ENCODE measurements at places on chromosomes 13 and 19.
A peak's percentile ranks its signal among the peaks of the same experiment; 100 is the strongest.

DNA sequence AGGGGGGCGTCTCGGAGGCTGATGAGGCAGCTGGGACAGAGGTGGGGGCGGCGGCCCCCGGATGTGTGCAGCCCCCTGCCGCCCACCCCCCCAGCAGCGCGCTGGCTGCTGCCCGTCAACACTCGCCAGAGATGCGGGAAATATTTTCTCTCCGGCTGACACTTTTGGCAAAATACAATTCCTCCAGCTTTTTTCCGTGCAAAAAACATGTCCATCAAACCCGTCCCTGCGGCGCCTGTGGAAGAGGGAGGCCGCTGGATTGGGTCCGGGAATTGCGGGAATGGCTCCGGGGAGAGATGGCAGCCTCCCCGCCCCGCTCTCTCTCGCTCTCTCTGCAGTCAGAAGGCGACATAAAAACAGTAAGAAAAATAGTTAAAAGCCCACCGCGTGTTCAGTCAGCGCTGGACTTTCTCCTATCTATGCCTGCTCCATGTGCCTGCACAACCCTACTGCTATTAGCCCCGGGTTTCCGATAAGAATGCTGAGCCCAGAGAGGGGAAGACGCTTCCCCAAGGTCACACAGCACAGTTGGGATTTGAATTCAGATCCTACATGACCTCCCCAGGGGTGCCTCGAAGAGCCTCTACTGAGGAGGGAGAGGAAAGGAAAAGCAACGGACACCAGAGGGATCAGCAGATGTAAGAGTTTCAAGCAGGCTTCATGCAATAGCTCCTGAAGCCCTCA, 23.2 kb downstream of the ZNRF4 start:
- DNase-seq = no peak

DNA sequence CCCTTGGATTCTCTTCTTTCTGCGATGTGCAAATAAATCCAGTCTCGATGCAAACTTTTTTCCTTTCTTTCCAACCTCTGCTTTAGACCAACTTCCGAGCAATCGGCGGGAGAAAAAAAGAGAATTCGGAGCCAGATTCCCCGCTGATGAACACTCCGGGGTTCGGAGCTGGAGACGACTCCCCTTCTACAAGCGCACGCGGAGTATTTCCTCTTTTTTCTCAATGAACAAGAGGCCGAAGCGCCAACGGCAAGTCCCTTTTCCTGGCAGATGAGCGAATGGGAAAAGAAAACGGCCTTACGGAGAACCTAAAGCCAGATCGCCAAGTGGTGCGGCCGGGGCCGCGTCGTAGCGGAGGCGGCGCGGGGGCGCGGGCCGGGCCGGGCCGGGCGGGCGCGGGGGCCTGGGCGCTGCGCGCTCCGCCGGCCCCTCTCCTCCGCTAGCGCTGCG, 250 bp downstream of the SPRY2 start:
- no peak for DNase-seq

- DNase-seq = peak; percentile 55
Measured at GRCh38 chr19:12733369-12734214, 892 bp downstream of the TRIR start.

DNA sequence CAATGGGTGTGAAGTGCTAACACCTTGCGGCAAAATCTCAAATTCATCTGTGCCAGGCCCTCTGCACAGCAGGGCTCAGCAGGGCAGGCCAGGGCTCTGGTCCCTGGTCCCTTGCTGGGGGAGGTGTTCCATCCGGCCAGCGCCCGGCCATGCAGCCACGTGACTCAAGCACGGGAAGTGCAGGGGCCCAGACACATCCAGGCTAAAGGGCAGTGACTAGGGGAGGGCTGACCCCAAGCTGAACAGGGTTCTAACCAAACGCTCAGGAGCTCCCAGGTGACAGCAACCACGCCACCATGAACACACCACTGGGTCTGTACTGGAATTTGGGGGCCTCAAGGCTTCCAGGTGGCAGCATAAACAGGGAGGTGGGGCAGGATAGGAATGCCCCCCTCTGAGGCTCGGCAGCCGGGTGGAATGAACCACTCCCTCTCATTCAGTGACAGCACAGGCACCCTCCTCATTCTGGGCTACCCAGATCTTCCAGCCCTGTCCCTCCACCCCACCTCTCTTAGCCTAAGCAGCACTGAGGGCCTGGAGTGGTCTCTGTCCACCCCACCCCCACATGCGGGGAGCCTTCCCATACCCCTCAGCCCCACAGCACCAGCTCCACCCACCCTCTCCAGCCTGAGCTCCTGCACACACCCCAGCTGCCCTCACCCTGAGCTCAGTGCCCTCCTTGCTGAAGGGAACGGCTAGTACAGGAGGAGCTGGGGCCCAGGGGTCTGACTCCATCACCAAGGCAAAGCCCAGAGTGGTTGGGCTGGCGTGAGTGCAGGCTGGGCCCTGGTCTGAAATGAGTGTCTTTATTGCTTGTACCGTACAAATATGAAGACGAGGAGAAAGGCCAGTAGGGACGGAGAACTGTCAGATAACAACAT, 5.3 kb upstream of the CCNP start:
- DNase-seq = no peak

DNA sequence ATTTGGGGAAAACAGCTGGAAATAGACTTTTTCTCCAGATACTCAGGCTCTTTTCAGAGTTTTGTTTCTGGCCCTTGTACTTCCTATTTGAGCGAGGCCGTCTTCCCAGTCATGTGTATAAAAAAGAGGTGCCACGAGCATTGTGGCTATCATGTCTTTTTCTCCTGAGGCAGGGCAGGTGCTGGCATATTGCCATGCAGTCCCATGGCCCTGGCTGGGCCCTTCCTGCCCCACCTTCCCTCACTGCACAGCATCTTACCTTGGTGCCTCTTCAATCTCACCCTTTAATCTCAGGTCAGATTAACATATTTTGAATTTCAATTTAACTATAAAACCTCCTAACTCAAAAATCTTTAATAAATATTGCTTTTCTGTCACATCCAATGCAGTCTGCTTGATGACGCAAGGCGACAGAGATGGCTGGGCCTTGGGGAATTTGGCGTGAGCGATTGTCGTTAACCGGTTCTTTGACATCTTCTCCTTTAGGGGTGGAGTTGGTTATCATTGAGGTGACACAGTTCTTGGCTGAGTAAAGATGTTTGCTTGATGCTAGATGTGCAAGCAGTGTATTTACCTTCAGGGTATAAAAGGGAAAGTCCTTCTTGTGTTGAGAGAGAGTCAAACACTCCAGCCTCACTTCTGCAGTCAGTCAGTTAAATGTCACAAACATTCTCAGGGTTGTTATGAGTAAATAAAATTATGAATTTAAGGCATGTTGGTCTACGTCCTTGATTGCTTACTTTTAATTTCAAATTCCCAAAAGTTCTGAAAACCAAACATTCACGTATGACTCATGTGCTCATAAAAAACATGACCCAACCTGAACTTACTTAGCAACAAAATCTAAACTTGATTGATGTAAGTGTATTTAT, 289.9 kb downstream of the MYO16 start:
- no peak for DNase-seq

GRCh38 chr19:46386151-46386550, 27.2 kb downstream of the CCDC8 start:
- DNase-seq = no peak

GRCh38 chr19:35084509-35084762, 31.2 kb upstream of the FXYD3 start:
- no peak for DNase-seq

DNA sequence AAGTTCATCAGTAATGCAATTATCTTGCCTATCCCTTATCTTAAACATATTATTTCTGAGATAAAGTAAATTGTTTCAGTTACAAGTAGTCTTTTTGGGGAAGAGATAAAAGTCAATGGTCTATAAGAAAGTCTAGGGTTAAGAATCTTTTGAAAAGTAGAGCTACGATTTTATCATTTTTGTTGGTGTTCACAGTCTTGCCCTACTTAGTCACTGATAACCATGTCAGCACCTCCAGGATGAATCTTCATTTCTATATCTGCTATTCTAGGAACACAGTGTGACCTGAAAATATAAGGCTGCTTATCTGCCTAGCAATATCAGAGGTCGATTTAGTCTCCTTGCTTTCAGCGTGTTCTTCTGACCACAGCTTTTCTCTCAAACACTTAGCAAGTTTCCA, 1676.5 kb upstream of the PRR20A start:
- no peak for DNase-seq
